ENCODE measurements at places on chromosomes 12 and 14.

DNA sequence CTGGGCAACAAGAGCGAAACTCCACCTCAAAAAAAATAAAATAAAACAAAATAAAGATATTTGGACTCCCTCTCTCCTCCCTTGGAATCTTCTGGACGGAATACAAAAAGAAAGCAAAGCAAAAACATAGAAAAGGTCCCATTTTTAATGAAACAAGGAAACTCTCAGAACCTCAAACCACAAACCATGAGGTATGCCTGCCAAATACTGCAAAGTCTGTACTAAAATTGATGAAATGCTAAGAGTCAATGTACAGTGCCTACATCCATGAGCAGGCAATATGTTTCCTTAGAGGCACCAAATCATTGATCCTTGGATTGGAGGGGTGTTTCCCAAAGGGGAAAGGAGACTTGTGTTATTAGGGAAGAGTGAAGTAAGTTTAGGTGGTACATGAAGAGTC is 8.2 kb upstream of the RPS6KA5 start:
- DNase-seq, result no peak

DNA sequence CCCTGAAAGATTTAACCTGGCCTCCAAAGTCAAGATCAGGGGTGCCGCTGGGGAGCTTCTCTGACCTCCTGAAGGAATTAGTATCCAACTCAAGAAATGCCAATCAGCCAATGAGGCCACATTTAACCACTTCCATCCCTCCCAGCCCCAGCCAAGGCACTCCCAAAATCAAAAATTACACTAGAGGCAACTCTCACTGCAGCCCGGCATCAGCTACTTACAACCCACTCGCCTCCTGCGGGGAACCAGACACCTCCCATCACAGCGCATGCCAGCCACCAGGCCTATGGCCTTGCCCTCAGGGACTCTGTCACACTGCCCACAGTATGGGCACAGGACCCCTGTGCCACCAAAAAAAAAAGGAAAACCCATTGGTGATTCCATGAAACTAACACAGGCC is 62.3 kb upstream of the DDX11 start:
- no peak for DNase-seq

GRCh38 chr12:99670635-99671034 is 23.1 kb downstream of the GARIN6 start:
- no peak for DNase-seq

DNA sequence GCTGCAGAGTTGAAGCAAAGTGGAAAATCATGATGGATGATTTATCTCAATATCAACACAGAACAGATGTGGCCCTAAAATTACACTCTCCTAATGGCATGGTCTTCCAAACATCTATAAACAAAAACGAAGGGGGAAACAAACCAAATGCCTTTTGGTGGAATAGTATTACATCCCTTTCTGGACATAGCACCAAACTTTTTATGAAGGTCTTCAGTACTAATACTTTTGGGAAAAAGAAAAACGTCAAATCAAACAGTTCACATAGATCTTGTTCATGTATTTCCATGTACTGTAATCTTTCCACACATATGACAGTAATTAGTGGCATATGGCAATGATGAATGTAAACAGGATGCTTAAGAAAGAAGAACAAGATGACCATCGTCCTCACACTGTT is 22.9 kb upstream of the ANAPC7 start:
- DNase-seq, result no peak

GRCh38 chr12:120628919-120629318 is 11.5 kb upstream of the CABP1 start:
- DNase-seq, result no peak

GRCh38 chr12:57836442-57837375 is 9.8 kb downstream of the CTDSP2 start:
- DNase-seq, result no peak

Measured in NCI-H2227 treated with DMSO at 0.1 percent for 48 hours (cell line).